ENCODE measurements at places on chromosomes 1 and 21.

DNA sequence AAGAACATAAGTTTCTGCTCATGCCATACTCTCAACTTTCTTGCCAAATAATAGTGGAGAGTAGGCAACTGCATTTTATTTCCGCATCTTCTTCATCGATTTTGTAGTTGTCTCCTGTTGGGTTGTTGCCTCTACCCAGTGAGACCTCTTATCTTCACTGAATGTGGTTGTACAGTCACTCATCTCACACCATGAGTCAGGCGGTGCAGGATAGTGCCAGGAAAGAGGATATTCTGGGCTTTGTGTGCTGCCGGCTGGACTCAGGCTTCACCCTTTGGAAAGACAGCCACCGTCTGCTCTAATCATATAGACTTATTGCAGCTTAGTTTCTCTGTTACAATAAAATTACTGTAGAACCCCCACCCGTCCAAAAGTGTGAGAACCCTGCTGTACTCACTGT, 154.3 kb upstream of the USP24 start:
- DNase-seq, result no peak

DNA sequence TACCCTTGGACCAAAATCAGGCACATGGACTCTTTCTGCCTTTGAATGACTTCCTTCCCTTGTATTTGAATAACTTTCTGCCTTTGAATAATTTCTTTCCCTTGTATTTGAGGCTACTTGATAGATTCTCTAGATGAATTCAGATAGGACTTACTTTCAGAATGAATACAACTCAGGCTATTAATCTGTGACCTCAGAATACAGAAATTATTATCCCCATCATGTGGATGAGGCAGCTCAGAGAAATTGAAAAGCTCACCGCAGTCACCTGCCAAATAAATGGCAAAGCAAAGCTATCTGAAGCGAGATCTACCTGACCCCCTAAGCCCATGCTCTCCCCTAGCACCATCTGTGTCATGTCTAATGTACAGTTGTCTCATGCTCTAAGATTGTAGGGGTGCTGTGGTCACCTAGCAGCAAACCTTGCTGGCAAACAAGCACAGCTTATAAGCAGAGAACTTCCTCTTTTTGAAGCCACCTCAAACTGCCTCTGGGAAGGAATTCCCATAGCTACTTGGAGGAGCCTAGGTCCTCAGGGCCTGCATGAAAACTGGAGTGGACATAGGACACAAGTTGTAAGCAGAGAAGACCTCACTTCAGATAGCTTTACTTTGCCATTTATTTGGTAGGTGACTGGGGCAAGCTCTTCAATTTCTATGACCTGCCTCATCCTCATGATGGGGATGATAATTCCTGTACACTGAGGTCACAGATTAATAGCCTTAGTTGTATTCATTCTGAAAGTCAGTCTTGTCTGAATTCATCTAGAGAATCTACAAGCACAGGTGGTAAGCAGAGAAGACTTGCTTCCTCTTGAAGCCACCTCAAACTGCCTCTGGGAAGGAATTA, 66.1 kb downstream of the FASLG start:
- peak; percentile 23 for DNase-seq

DNA sequence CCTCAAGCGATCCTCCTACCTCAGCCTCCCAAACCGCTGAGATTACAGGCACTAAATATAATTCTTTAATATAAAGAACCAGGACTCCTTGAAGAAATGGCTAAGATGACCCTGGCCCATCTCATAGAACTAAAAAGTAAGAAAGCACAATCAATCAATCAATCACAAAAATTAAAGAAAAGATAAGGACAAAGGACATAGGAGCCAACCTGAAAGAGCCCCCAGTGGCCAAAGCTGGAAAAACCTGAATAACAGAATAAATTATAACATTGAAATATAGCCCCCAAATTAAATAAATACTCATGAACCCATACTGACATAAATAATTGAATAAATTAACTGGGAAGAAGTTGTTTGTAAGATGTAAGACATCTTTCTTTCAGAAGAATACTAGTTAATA, 8.9 kb downstream of the NUP210L start:
- no peak for DNase-seq

GRCh38 chr1:181503171-181503810, 20.0 kb downstream of the CACNA1E start:
- DNase-seq, result no peak

DNA sequence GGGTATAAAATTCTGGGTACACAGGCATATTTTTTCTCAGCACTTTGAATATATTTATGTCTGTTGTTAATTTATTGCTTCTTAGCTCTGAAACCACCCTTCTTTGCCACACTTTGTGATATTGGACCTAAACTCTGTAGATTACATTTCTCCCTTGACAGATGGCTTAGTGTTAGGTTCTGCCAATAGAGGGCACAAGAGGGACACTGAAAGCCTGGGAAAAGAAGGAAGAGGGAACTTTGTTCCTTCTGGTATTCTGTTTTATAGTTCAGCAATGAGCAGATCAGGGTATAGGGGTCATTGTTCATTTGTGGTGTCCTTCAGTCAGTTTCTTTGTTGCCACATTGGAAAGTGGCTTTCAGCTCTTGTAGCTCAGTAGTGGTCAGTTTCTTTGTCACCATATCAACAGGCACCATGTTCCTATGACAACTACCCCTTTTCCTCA, 423.5 kb upstream of the PROX1 start:
- no peak for DNase-seq

- no peak for DNase-seq
Measured at GRCh38 chr1:203720242-203720641, 44.7 kb upstream of the LAX1 start.

DNA sequence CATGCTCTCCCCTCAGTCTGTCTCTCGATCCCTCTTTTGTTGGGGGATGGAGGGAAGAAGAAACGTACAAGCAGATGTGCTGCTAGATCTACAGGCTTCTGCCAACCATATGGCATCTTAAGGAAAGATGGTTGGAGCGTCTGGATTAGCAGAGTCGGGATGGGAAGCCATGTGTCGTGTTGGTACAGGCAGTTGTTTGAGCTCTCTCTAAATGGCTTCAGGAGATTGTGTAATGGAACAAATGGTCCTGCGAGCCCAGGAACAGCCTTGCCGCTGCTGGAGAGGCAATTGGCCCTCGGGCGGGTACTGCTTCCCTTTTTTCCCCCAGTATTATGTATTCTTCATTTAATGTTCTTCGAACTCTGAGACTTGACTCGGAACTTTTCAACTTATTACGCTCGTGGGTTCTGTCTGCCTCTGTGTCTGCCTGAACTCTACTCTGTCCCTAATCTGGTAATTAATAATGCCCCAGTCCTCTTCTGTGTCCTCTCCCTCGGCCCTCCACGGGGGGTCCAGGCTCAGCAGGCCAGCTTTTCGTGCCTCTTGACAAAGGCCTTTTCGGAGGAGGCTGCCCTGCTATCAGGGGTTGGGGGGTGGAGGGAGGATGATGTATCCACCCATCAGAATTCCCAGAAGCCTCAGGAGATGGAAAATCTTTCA, 215.3 kb downstream of the SDCCAG8 start:
- DNase-seq, result no peak

GRCh38 chr1:175725684-175726083, 17.7 kb downstream of the TNR start:
- DNase-seq, result peak; percentile 23

DNA sequence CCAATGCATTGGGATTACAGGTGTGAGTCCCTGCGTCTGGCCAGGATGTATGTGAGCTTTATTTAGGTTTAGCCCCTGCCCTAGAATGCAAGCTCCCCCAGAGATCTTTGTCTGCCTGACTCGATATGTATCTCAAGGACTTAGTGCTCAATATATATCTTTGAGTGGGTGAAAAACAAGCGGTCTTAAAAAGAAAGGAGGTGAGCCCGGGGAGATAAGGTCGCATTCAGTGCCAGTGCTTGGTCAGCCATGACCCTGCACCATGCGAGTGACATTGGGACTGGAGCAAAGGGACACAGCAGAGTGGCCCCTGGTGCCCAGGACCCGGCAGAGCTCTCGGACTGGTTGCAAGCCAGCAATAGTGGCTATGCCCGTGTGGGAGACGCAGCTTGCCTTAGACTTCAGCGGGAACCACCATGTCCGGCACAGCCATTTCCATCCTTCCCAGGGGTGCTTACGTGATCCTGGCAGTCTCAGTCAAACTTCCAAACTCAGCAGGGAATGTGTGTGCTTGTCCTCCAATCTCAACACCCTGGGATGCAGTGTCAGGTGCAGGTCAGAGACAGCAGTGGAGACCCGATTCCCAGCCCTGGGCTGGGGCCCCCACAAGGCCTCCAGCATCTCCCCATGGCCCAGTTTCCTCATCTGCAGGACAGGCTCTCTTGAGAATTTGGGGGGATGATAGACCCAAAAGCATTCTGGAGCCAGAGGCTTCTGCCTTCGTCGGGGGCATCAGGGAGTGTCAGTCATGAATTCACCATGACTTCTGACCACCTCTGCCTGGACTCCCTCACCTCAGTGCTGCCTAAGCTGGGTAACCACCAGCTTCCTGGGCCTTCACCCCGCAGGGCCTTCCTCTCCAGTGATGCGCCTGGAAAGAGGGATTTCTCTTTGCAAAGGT, 1.8 kb downstream of the MX2 start:
- DNase-seq, result no peak

- DNase-seq, result peak; percentile 65
Measured at GRCh38 chr1:33255347-33256220, 708 bp upstream of the ZNF362 start.

- no peak for DNase-seq
Measured at GRCh38 chr1:57066980-57067610, 101.3 kb upstream of the C8B start.

DNA sequence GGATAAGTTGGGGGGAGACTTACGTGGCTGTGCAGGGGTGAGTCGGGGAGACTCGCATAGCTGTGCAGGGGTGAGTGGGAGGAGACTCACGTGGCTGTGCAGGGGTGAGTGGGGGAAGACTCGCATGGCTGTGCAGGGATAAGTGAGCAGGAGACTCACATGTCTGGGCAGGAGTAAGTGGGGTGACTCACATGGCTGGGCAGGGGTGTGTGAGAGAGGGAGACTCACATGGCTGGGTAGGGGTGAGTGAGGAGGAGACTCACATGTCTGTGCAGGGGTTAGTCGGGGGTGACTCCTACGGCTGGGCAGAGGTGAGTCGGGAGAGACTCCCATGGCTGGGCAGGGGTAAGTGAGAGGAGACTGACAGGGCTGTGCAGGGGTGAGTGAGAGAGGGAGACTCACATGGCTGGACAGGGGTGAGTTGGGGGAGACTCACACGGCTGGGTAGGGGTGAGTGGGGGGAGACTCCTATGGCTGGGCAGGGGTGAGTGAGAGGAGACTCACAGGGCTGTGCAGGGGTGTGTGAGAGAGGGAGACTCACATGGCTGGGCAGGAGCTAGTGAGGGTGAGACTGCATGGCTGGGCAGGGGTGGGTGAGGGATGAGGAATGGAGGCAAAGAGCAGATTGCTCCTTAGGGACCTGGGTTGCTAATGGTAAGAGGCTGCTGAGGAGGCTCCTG, 56.0 kb upstream of the ABCG1 start:
- peak; percentile 8 for DNase-seq

- no peak for DNase-seq
Measured at GRCh38 chr1:210800756-210801155, 333.2 kb downstream of the KCNH1 start.

DNA sequence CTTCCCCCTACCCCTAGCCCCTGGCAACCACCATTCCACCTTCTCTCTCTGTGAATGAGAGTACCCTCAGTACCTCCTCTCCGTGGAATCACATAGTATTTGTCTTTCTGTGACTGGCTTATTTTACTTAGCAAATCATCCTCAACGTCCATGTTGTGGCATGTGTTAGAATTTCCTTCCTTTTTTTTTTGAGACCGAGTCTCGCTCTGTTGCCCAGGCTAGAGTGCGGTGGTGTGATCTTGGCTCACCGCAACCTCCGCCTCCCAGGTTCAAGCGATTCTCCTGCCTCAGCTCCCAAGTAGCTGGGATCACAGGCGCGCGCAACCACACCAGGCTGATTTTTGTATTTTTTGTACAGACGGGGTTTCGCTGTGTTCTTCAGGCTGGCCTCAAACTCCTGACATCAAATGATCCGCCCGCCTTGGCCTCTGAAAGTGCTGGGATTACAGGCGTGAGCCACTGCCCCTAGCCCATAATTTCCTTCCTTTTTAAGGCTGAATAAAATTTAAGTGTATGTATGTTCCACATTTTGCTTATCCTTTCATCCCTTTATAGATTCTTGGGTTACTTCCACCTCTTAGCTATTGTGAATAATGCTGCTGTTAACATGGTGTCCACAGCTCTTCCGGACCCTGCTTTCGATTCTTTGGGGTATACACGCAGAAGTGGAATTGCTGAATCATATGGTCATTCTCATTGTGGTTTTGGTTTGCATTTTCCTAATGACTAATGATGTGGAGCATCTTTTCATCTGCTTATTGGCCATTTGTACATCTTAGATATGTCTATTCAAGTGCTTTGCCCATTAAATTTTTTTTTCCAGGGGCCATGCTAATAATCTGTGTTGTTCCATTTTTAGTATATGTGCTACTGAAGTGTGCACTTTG, 32.3 kb downstream of the ERRFI1 start:
- peak; percentile 32 for DNase-seq

GRCh38 chr1:227424159-227424680, 105.9 kb upstream of the CDC42BPA start:
- no peak for DNase-seq

GRCh38 chr1:59290193-59290949, 6.5 kb upstream of the FGGY start:
- peak; percentile 61 for DNase-seq

DNA sequence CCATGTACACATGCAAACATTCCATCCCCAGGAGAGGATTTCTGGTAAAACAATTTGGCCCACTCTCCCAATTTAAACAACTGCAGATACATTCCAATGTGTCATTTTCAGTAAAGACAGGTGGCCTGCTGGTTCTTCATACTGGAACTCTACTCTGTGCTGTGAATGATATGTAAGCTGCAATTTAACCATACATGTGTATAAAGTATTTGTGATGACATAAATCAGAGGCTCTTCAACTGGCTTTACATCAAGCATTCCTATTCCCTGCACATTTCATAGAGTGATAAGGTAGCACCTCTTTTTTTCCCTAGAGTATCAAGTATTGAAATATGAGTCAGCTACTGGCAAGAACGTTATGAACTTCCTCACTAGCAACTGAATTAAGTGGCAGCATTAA, 649.5 kb upstream of the ADGRL2 start:
- no peak for DNase-seq
